ENCODE measurements at places on chromosomes 12 and 14. TPM values are rescaled to one million over a fixed set of nuclear protein-coding genes. Genes with fewer than 3 reads are reported as not detected.

Gene PTHLH
- total RNA-seq, result 0.10 TPM

Gene CLEC2D
- 1.6 TPM for total RNA-seq

Gene PLBD1
- total RNA-seq, result 2.5 TPM

Gene LHX5
- total RNA-seq, result not detected

Gene SRGAP1
- 1.1 TPM for total RNA-seq

Gene TSPAN11
- 0.93 TPM for total RNA-seq

Gene CMA1
- not detected for total RNA-seq
